RWPE1 (cell line): ENCODE measurements at places on chromosomes 7 and 10.

DNA sequence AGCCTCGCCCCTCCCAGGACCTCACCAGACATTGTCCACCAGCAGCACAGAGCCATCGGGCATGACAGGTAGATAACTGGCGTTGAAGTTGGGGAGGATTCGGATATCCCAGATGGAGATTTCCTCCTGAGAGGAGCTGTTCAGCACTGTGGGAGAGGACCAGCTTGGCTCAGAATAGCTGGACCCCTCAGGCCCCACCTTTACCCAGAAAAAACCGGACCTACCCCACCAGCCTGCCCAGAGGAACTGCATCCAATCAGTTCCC is 1.5 kb downstream of the TRAPPC14 start:
- DNase-seq = no peak

DNA sequence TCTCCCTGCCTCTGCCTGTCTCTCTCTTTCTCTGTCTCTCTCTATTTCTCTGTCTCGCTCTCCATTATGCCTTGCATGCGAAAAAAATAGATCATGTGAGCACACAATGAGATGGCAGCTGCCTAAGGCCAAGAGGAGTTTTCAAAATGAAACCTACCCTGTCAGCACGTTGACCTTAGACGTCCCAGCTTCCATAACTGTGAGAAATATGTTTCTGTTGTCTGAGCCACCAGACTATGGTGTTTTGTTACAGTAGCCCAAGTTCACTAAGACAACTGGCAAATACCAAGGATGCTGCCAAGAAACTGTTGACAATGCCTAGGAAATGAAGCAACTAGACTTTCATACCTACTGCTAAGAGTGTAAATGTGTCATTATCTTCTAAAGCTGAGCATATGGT is 70.6 kb upstream of the PLXDC2 start:
- no peak for DNase-seq

GRCh38 chr10:97210543-97210960 is 24.8 kb upstream of the SLIT1 start:
- DNase-seq = peak; percentile 70

DNA sequence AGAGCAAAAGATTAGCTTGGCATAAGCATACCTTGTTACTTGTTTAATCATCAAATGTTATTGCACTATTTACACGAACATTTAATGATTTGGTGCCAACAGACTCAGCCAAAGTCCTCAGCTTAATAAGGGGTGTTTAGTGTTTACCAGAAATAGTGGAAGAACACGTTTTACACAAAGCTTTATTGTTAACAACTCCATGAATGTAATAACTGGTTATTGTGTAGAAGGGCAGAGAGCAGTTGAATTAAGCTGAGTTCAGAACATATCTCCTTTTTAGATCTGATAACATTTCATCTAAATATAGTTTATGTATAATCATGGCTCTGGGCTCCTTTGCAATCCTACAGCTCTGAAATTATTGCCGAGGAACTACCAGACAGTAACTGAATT is 99.1 kb downstream of the CABCOCO1 start:
- DNase-seq = no peak

- DNase-seq = no peak
Measured at GRCh38 chr10:128625926-128626325, 499.7 kb upstream of the MKI67 start.

DNA sequence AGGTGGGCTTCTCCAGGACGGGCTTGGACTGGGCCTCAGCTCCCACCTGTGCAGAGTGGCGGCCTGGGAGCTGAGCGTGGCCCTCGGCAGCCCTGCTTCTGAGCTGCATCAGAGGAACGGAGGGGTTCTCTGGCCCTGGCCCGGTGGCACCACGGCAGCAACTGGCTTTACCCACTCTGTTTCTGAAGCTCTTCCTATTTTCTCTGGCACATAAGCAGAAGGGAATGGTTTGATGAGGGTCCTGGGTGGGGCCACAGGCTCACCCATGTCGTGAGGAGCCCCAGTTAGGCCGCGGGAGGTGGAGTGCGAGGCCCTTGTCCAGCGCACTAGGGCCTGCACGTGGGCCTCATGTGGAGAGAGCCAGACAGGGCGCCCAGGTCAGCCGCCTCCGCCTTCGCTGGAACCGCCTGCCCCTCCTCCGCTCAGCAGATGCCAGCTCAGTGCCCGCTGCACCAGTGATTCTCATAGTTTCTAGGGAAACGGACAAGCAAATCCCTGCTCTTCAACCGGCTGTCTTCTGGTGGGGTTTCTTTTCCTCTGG is 284.0 kb downstream of the CELF2 start:
- no peak for DNase-seq

- DNase-seq = no peak
Measured at GRCh38 chr7:5694912-5695726, 86.3 kb downstream of the RNF216 start.

DNA sequence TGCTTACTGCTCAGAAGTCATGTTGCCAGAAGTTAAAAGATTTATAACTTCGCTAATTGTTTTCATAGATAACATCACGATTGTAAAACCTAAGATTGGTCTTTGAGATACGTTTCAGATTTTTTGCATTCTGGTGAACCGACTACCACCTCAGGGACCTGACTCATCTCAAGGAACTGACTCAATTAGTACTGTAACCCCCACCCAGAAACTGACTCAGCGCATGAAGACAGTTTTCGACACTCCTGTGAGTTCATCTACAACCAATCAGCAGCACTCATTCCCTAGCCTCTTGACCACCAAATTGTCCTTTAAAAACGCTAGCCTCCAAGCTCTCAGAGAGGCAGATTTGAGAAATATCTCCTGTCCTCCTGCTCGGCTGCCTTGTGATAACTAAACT is 72.3 kb downstream of the ELMO1 start:
- DNase-seq = peak; percentile 4

- no peak for DNase-seq
Measured at GRCh38 chr7:31074120-31074383, 21.9 kb downstream of the ADCYAP1R1 start.

DNA sequence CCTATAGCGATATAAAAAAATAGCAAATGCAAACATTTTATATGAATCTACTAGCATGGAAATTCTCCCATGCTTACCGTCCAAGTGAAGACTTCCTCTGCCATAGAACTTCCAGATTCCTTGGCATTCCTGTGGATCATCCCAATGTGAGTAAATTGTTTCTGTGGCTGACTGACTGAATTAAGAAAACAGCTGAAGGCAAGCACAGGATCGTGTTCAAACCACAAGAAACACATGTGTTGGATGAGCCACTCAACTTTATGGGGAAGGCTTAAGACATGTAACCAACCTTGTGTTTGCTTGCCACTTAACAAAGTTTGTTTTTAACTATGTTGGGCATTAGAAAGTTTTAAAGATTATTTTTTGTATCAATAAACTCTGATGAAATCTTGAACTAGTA is 2.6 kb upstream of the MYPN start:
- DNase-seq = no peak

DNA sequence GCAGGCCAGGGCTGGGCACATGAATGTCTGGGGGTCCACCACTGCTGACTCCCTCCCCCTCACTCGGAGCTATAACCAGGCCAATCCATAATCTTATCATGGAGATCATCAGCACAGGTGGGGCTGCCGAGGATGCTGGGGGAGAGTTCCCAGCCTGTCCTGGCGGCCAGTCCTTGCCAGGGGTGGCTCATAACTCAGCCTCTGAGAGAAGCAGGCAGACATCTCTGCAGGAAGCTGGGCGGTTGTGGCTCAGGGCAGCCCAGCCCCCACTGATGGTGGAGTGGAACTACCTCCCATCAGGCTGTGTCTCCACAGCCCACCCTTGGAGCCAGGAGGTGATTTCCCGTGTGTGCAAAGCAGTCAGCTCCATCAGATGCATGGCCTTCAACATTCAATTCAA is 109.4 kb upstream of the ZNF92 start:
- no peak for DNase-seq

GRCh38 chr7:135731-136645 is 56.4 kb upstream of the FAM20C start:
- no peak for DNase-seq

DNA sequence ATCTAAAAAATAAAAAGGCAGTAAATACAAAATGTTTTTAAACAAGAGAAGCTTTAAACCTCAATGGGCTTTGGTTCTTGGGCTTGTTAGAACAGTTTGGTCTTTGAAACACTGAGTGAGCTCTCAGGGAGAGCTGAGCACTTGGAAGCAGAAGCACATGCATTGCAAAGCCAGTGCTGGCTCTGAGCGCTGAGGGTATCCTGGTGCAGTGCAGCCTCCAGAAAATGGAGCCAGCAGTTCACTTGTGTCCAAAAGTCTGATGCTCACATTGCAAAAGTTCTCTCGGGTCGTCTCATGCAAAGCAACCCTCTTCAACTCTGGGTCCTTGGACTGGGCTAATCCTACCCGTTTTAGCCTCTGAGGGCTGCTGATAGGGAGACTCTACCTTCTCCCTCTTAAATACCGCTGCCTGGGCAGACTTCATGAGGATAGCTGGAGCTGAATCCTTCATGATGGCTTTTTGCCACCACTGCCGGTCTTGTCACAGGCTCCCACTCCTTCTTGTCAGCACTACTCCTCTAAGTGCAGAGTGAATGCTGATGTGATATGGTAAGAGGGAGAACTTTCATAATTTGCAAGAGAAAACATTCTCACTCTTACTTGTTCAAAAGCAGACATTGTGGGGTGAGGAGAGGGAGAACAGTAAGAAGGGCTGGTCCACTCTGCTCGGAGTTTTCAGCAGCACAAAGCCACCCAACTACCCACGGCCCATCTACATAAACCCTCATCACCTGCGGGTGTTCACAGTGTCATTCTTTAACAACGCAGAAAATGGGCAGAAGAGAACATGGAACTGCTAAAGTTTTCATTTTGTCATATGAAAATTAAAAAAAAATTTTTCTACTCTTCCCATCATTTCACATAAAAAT is 42.2 kb upstream of the BMPER start:
- no peak for DNase-seq

- no peak for DNase-seq
Measured at GRCh38 chr7:142434666-142435167, 176.9 kb upstream of the PRSS58 start.

GRCh38 chr7:31465285-31465684 is 48.6 kb upstream of the ITPRID1 start:
- DNase-seq = no peak

DNA sequence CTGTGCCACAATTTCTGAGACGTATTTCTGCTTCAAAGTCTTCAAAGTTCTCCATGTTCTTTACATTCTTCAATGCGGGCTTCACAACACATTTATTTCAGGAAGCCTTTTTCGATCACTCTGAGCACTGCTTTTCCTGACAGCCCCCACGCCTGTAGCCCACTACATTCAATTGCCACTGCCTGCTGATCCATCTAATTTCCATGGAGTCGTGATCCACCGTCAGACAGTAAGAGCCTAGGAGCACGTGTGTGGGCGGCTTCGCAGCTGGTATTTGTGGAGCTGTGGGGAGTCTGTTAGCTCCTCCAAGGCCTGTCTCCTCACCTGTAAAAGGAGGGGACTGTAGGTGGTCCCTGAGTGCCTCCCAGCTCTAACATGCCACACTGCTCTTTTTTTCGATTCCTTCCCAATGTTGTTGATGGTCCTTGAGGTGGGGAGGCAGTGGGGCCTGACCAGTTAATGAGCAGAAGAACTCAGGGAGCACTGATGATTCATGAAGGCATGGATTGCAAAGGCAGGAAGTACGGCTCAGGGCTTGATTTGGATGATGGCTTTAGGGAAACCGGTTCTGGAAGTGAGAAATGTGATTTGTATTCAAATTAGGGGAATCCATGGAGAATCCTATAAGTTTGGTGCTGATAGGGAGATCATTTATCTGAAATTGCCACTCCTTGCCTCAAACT is 401.1 kb upstream of the PODXL start:
- DNase-seq = peak; percentile 11

DNA sequence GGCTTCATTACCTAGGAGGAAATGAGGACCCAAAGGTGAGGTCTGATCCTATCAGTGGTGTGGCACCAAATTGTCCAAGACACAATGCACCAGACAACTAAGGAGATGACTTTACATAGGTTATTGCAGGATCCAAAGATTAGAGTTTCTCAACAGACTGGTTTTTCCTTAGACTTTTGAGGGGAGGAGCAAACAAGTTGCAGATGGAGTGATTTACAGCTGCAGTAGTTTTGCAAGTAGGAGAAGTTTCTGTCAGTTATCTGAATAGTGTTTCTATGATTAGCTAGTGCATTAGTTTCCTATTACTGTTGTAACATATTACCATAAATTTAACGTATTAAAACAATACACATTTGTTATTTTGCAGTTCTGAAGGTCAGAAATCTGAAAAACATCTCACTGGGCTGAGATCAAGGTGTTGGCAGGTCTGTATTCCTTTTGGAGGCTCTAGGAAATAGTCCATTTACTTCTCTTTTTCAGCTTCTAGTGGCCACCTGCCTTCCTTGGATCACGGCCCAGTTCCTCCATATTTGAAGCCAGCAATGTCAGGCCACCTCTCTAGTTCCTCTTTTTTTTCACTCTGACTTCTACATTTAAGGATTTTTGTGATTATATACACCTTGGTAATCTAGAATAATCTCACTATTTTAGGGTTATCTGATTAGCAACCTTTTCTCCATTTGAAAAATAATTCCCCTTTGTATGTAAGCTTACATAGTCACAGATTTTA is 994.9 kb downstream of the REEP3 start:
- no peak for DNase-seq

GRCh38 chr10:71475243-71475871 is 78.6 kb downstream of the CDH23 start:
- DNase-seq = no peak

DNA sequence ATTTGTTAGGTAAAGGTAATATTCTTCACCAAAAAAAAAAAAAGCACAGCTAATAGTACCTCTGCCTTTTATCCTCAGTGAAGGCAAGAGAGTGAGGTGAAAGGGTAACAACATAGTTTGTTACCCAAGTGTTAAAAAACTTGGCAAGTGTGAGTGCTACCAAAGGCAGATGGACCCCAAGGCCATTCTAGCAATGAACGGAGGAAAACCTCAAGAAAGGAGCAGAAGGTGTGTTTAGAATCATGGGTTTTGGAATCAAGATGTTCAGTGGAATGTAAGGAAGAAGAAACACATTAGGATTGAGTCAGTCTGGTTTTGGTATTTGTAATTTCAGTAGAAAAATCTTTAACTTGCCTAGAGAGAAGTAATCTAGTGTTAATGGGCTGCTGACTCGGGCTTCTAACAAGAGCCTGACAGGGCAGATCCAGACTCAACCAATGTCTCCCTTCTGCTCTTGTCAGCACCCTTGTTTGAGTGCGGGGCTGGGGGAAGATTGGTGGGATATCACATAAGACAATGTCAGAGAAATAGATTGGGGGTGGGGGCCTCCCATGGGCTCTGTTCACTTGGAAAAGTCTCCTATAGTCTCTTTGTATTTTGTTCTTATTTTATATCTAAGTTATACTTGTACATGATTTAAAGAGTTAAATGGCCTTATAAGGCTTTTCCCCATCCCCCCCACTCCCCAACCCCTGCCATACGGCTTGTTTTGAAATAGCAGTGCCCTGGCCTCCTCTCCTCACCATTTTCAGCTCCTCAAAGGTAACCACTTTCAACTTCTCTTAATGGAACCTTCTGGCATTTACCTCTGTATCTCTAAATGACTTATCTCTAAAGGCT is 44.4 kb downstream of the SCD start:
- DNase-seq = no peak

DNA sequence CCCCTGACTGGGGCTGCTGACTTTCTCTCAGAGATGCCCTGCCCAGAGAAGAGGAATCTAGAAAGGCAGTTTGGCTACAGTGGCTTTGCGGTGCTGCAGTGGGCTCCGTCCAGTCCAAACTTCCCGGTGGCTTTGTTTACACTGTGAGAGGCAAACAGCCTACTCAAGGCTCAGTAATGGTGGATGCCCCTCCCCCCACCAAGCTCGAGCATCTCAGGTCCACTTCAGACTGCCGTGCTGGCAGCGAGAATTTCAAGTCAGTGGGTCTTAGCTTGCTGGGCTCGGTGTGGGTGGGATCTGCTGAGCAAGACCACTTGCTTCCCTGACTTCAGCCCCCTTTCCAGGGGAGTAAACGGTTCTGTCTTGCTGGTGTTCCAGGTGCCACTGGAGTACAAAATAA is 734.5 kb upstream of the LRRN3 start:
- DNase-seq = no peak
